ENCODE measurements at places on chromosomes 1 and 21.

GRCh38 chr1:234975122-234975940 is 153.3 kb downstream of the TOMM20 start:
- DNase-seq, result peak; percentile 83

DNA sequence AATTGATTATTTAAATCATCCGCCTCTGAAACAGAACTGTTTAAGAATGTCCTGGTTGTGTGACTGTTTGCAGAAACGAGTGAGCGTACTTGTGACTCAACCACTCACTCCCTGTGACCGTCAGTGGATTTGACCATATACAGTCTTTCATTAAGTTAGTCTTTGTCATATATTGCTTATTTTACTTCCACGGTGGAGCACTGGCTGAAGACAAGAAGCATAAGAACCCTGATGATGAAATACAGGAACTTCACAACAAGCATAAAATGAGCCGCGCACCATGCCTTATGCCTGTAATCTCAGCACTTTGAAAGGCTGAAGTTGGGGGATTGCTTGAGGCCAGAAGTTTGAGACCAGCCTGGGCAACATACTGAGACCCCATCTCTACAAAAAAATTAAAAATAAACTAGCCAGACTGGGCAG is 194.0 kb downstream of the TOMM20 start:
- no peak for DNase-seq

DNA sequence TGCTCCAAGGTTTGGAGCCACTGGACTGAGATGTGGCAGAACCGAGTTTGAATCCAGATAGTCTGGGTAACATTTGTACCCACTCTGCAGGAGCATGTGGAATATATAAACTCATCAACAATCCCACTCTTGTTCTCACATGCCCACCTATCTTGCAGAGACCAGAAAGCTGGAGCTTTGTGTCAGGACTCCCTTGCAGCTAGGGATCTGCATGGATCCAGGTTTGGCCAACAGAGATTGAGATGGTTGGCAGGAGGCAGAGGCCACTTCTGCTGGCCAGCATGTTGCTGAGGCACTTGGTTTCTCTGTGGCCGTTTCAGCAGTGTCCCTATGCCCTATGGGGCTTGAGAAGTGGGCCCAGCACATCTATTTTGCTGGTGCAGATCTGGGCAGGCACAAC is 208.3 kb downstream of the KAZN start:
- no peak for DNase-seq

- DNase-seq, result no peak
Observed at GRCh38 chr21:36129219-36129618, 5.7 kb upstream of the CBR3 start.

- no peak for DNase-seq
Observed at GRCh38 chr1:95249916-95250315, 15.9 kb downstream of the RWDD3 start.

DNA sequence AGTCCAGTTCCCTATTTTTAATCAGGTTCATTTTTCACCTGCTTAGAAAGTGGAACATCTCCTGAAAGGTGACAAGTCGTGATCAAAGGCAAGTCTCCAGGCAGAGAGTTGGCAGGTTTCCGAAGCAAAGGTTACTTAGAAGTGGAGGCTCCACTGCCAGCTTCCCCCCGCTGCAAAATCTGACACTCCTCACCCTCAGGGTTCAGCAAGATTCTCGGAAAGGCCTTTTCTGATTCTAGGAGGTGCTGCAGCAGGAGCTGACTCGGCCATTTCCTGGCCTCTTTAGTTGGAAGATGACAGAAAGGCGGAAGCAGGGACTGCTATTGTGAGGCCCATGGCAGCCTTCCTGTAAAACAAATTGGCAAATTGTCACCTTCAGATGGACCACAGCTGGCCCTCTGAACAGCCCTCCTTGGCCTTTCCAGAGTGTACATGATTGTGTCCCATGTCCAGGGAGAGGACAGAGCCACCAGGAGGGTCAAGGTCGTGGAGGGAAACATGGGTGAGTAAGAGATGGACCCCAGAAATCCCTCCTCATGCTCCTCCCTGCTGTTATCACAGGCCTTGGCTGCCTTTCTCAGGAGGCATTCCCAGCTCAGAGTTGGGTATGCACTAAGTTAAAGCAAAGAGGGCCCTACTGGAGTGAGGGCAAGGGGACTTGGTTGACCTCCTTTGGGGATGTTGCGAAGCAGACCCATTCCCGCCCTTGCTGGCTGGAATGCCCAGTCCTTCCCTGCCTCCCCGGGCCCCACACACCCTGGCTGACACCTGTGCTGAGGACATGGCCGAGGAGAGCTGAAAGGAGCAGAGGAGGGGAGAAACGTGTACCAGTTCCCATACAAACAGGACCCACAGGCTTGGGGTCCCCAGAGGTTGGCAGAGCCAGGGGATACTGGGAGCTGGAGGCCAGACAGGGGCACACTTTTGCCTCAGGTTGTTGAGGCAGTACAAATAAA is 115.5 kb upstream of the IRF2BP2 start:
- DNase-seq, result peak; percentile 77

DNA sequence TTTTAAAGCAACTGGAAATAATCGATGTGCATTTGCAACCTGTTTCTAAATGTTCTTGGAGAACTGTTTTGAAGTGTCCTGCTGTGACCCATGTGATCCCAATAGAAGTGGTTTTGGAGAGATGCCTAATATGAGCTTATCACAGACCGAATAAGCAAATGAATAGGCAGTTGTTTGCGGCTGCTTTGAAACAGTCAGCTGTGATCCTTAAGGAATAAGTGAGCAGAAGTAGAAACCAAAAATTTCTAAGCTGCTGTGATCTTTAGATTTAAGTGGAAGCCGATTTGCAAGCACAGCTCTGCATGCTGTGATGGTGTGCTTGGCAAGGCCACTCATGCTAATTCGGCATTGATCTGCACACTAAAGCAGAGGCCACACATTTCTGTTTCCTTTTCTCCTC is 329.5 kb upstream of the DUSP10 start:
- no peak for DNase-seq

DNA sequence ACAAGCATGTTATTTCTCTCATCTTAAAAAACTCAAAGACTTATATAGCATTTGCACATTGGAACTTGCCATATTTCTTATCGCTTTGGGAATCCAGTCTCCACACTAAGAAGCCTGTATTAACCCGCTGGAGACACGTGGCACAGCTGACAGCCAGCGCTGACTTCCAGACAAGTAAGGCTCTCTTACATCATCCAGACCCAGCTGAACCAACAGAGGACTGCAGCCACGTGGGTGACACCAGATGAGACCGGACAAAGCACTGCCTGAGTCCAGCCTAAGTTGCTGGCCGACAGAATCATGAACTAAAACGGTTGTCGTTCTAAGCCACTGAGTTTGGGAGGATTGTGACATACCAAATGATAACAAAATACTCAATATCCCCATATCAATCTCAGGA is 6.3 kb upstream of the CD247 start:
- DNase-seq, result no peak

- DNase-seq, result no peak
Observed at GRCh38 chr1:201282931-201283829, at the start of gene PKP1. PKP1 (plus strand) TSS chr1:201283506; CDS start chr1:201283703, 197 bp downstream.

DNA sequence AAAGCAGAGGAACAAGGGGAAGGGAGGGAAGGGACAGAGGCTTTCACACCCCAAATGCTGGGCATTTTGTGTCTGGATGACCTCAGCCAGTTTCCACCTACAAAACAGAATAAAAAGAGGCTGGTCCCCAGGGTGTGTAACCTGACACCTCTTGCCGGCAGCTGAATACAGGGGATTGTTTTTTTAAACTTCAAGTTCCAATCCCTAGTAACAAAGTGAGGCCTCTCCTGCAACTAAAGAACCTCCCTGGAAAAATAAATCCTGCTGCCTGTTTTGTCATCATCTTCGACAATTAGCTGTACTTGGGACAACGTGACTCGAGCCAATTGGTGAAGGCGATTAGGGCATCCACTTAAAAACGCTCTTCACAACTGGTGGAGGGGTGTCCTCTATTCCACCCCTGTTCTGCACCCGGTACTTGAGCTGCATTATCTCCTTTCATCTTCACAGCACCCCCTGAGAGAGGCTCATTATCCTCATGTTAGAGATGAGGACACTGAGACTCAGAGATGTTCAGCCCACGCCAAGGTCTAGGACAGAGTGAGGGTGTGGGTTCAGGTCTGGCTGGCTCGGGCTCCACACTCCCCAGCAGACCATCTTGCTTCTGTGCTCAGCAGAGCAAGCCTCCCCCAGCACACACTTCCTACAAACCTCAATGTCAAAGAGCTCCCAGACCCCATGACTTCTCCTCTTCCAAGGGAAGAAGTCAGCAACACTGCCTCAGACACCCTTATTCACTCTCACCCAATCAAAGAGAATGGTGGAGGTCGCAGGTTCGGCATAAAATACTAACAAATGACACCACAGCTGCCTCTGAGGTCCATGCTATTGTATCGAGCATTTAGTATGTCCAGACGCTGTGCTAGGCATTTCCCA is 15.2 kb downstream of the ITPKB start:
- peak; percentile 71 for DNase-seq

DNA sequence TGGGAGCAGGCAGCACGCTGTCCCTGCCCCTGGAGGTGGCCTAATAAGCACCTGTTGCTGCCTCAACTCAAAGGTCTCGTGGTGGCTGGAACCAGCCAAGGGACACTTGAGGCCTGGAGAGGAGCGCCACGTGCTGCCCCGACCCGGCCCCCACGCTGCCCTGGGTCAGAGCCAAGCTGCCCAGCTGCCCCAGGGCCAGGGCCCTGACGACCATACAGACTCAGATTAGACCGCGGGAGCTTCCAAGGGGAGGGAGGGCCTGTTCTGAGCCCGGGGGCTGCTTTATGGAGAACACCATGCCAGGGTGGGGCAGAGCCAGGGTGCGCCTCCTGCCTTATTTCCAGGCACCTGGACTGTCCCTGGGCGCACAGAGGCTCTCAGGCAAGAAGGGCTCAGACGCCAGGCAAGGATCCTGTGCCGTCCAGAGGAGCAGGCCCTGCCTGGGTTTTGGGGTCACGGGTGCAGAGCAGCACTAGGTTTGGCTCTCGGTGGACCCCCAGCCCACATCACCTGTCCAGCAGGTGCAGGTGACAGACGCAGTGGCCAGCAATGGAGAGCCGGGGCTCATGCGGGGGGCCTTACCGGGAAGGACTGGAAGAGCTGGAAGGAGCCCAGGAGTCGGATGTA is 18.6 kb downstream of the KRTAP10-1 start:
- no peak for DNase-seq

GRCh38 chr1:156492591-156493080 is 7.9 kb downstream of the MEF2D start:
- no peak for DNase-seq

GRCh38 chr1:25349606-25350005 is 11.5 kb downstream of the TMEM50A start:
- no peak for DNase-seq

DNA sequence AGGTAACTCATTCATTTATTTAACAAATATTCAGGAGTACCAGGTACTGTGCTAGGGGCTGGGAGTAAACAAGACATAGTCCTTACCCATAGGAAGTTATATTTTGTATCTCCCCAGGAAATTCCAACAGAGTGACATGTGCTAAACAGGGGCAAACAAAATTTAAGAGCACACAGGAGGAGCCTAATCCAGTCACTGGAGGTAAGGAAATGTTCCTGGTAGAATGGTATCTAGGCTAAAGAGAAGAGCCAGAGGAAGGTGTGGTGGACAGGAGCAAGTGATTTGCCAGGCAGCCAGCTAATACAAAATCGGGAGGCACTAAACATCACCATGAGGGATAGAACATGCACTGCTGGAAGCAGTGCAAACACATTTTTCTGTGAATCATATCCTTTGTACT is 10.4 kb downstream of the TEX38 start:
- no peak for DNase-seq

DNA sequence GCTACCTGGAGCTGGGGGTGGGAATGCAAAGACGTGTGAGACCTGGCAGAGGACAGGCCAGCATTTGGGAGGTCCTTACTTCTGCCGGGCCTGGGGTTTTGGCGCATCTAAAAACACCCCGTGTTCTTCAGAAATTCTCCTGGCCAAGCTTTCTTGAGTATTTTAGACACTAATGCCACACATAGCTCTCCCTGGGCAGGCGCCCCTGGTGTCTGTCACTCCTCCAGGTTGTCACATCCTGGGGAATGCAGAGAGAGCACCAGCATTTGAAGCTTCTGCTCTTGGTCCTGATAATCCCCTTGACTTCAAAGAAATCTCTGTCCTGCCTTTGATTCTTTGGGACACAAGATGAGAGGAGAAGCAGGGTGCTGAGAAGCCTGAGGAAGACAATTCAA is 6.0 kb downstream of the CAPN9 start:
- no peak for DNase-seq

DNA sequence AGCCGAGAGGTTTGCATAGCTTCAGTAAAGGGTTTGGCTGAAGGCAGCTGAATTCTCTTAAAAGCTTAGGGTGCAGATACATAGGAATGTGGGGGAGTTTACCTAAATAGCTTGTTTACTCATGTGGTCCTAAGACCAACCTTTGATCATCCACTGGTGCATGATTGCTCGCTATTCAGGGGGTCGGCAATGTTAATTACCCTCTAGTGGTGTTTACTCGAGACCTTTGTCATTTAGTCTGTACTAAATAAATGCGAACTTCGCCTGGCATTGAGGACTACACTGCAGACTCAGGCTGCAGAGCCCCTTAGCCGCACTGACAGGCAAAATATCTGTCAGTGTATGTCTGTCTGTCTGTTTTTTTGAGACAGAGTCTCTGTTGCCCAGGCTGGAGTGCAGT is 31.8 kb downstream of the TMEM63A start:
- no peak for DNase-seq

DNA sequence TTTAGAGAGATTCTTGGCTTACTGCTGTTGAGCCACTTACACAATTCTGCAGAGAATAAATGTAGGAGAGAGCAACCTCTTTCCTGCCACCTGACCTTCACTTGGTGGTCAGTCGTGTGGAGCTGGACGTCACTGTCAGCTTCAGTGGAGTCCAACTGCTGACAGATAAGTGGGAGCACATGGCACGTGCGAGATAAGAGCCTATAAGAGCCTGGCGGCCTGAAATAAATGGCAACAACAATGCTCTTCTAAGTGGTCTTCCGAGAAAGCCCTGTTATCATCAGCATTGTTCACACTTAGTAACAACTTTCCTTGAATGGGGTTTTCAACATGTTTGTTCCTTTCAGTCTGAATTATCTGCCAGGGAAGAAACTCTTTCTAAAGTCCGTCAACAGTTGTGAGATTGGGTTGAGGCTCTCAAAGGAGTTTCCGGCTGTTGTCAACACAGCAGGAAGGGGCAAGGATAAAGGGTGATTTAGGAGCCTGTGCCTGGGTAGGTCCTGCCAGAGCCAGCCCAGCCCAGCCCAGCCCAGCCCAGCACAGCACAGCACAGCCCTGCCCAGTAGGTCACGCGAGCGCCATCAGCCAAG is 57.2 kb upstream of the RUNX1 start:
- DNase-seq, result no peak

All from NCI-H1417 (cell line).